Astrocyte of the spinal cord (primary cell): ENCODE measurements at places on chromosomes 13 and 19.

DNA sequence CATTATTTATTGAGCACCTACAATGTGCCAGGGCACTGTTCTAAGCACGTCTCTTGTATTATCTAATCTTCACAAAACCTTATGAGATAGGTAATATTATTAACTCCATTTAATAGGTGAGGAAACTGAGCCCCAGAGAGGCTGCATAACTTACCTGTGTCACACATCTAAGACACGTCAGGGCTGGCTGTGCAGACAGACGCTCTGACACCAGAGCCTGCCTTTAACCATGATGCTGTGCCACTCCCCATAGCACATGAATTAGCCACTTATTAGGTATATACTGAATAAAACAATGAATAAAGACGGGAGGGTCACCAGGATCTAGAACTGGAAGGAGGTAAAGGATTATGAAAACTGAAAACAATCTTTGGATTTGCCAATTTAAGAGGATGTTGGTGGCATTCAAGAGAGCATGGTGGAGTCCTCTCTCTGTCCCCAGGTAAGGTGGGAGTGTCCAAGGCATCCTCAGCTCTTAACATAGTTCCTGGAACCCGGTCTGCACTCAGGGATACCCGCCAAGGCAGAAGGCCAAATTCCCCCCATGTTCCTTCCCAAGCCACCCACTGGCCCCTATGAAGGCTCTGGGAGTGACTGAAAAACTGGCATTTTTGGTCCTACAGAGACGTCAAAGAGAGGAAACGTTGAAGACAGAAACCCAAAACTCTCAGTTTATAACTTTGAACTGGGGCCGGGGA lies 479.7 kb downstream of the FOXO1 start:
- DNase-seq, result no peak

DNA sequence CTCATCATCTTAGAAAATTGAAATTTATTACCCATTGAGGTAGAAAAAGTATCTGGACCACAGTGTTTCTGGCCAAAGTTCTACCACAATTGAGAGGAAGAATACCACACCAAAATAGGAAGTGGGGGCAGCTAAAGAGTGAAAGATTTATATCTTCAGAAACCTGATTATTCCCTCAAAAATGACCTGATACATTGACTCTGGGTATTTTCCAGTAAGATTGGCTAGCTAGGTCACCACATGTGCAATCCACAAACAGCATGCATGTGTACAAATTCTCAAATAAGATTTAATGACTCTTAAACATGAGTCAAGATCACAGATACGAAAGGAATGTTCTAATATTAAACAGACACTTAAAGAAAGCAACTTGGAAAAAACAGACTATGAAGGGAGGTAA lies 1516.2 kb upstream of the PCDH20 start:
- peak; percentile 38 for DNase-seq

DNA sequence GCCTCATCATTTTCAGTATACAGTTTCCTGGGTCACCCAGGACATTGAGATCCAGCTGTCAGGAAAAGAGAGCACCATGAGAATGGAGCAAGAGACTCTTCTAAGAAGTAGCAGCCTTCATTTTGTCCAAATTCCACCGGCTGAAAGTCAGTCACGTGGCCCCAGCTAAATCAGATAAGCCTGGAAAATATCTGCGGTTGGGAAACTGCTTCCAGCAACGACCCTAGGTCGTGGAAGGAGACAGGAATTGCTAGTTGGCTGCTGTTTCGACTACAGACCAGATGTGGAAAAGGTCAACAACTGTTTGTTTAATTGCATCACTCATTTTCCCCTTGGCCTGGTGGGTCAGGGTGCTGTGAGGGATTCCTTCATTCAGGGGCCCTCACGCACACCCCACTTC lies 107.0 kb downstream of the ZNF536 start:
- no peak for DNase-seq

DNA sequence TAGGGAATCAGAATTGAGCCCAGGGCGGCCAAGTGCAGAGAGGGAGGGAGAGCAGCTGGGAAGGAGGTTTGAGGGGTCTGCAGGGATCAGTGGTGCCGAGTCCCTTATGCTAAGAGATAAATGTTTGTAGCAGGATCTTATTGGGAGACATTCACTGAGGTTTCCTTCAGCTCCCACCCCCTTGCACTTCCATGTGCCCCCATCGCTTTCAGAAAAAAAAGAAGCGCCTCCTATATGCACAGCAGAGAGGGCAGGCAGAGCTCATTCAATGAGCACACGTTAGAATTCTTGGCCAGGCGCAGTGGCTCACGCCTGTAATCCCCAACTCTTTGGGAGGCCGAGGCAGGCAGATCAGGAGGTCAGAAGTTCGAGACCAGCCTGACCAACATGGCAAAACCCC lies 28.0 kb downstream of the CYP4F2 start:
- no peak for DNase-seq

DNA sequence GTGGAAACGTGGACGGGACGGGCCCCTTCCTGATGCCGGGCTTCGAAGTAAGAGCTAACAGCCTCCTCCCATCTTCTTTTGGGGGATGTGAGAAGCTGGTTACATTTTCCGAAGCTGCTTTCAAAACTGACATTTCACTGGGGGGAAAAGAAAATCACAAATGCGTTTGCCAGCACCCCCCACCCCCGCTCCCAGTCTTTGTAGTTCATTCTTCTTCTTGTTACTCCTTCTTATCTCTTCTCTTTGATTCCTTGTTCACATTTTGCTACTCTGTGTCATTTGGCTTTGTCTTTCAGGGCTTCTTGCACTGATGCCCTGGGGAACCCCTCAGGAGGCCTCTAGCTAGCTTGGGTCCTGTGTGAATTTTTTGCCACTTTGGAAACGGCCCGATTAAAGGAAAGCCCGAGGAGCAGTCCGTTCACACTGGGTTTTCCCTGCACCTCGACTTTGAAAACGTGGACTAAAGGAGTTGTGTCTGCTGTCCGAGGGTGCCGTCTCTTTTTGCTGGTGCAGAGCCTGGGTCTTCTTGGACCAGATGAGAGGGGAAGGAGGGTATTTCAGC lies 1.3 kb downstream of the CARM1 start:
- DNase-seq, result no peak

GRCh38 chr13:28610996-28611395 lies 47.9 kb upstream of the POMP start:
- DNase-seq, result no peak

GRCh38 chr13:30486230-30487074 lies 20.7 kb upstream of the HMGB1 start:
- no peak for DNase-seq

- no peak for DNase-seq
Observed at GRCh38 chr13:22232186-22232585, 561.3 kb downstream of the FGF9 start.

DNA sequence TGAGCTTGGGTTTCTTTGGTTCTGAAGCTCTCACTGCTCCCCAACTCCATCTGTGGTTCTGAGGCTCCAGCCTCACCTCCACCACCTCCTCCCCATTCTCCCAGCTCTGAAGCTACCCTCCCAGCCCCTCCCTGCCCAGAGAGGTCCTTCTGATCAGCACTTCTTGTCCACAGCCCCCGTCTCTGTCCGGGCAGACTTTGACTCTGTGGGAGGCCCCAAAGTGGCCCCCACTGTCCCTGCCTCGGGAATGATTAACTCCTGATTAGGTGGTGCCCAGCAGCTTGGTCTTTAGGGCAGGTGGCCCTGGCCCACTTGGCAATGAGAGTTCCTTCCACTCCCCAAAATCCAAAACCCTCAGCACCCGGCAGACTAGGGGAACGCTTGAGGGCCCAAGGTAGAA lies 14.4 kb downstream of the EVI5L start:
- DNase-seq, result no peak

- no peak for DNase-seq
Observed at GRCh38 chr19:16769385-16769784, 49.7 kb downstream of the NWD1 start.

DNA sequence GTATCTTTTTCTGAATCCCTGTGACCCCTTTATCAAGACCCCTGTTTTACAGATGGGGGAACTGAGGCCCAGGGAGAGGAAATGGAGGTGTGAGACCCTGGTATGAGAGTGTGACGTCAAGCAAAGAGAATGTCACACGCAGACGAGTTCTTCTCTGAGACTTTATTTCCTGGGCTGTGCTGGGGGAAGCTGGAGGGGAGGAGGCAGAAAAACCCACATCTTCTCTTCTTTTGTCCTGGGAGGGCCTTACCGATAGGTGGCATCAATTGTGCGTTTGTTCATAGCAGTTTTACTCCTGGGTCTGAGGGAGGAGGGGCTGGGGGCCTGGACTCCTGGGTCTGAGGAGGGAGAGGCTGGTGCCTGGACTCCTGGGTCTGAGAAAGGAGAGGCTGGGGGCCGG lies 4.9 kb upstream of the KLK15 start:
- no peak for DNase-seq

DNA sequence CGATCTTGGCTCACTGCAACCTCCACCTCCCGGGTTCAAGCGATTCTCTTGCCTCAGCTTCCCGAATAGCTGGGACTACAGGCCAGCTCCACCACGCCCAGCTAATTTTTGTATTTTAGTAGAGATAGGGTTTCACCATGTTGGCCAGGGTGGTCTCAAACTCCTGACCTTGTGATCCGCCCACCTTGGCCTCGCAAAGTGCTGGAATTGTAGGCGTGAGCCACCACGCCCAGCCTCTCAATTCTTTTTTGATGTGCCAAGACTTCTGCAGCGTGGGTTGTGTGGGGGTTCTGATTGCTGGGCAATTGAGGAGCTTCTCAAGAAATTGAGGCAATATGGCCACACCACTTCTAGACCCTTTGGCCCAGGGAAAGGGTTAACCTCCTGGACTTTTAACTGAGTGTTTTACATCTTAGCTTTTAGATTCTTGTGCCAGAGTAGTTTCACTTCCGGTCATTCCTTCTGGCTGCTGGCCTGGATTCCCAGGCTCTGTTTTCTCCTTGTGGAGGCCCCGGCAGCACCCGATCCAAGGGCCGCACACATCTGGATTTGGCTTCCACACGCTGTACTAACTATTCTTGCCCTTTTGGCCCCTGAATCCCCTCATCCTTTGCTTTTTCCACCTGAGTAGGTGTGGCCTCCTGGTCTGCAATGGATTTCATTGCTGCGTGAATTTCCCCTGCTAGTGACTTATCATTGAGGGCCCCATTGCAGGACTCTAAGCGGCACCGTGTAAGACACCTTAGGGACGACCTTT lies 14.7 kb downstream of the SMARCA4 start:
- DNase-seq, result peak; percentile 57

GRCh38 chr13:77918391-77919245 lies at the start of gene EDNRB:
TSS of gene EDNRB (minus strand) at chr13:77918831. CDS start at chr13:77918573, 258 bp downstream.
- peak; percentile 43 for DNase-seq

DNA sequence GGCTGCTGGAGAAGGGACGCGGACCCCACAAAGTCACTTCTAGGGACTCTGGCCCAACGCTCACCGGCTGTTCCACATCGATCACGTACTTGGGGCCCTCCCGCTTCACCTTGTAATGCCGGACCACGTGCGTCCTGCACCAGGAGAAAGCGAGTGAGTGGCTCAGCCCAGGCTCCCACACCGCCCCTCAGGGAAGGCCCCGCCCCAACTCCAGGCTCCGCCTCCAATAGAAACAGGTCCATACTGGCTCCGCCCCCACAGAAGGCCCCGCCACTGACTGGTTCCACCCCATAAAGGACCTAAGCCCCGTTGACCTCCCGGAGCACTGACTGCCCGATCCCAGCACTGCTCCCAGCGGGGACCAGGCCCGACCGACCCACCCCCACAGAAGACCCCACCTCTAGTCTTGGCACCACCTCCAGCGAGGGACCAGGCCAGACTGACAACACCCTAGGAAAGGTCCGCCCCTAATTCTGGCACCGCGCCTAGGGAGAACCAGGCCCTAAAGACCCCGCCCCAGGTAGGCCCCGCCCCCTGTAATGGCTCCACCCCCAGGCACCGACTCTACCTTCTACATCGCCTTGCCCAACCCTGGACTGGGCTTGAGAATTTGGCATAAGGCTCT lies 11.3 kb downstream of the STAP2 start:
- DNase-seq, result peak; percentile 63

GRCh38 chr13:31733066-31733465 lies 6.3 kb upstream of the RXFP2 start:
- no peak for DNase-seq

DNA sequence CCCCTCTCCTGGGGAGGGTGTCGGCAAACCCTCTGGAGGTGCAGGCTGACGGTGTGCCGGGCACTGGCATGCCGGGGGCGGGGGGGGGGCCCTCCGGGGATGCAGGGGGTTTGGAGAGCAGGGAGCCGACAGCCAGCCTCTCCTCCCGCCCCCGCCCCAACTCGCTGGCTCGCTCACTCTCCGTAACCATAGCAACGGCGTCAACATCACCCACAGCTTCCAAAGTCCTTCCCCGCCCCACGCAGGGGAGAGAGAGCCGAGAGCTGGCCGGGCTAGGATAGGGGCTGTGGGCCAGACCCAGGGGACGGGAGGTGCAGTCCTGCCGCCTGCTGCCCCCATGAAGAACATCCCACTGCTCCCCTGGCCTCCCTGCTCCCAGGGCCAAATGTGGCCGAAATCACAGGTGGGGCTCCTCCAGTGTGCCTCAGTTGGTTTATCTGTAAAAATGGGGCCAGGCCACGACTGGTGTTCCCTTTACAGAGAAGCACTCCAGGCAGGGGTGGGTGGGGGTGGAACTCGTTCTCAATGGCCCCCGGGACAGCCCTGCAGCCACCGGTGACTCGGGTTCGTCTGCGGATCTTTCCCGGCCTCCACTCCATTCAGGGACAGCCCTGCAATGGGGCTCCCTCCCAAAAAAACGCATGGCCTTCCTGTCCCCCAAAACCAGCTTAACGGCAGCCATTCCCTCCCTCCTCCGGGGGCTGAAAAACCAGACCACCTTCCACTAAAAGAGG lies 3.2 kb downstream of the KLF16 start:
- peak; percentile 74 for DNase-seq

DNA sequence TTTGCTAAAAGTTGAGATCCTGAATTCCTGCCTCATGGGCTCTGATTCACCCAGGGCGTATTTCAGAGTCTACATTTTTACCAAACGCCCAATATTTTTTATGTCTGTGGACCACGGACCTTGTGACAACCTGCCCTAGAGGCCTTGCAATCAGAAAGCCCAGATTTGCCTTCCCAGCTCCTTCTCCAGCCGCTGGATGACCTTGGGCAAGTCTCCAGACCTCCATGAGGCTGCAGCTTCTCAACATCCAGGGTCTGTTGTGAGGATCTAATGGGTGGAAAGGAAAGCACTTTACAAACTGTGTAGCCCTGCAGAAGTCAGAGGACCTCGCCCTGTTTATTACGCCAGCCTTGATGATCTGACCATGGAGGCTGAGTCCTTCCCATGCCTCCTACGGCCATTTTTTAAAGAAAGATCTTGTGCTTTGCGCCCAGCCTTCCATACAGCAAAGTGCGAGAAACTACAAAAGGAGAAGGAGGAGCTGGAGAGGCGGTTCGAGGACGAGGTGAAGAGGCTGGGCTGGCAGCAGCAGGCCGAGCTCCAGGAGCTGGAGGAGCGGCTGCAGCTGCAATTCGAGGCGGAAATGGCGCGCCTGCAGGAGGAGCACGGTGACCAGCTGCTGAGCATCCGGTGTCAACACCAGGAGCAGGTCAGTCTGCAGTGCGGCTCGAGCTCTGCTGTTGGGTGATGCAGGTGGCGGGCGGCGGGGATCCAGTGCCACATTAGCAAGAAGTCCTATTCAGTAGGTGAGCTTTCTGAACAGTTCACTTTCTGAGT lies 115.6 kb downstream of the SLC7A1 start:
- DNase-seq, result no peak

GRCh38 chr19:38649305-38650171 lies 2.1 kb downstream of the ACTN4 start:
- DNase-seq, result no peak
